ENCODE measurements at places on chromosomes 1 and 21.

GRCh38 chr1:72000809-72001208, 281.5 kb downstream of the NEGR1 start:
- DNase-seq, result peak; percentile 85

DNA sequence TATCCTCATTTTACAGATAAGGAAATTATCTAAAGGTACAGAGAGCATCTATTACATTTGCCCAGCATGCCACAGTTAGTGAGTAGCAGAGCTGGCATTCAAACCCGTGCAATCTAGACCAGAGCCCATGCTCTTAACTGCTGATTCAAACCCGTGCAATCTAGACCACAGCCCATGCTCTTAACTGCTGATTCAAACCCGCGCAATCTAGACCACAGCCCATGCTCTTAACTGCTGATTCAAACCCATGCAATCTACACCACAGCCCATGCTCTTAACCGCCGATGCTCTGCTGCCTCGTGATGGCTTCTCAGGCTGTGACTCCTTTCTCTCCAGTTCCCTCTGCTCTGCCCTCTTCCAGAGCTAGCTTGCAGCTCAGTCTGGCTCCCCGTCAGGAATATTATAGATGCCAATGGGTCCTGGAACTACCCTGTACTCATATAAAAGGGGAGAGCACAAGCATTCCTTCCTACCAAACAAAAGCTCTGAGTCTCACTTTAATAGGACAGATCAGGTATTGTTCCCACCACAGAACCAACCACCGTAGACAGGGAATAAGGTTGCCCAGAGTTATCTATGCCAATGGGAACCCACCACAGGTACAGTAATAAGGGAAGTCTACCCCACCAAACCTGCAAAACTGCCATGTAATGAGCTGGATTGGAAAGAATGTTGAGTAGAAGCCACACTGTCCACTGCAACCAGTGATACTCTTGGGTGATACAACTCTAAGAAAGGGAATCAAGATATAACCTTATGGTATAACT, 78.4 kb downstream of the SMYD3 start:
- peak; percentile 14 for DNase-seq

DNA sequence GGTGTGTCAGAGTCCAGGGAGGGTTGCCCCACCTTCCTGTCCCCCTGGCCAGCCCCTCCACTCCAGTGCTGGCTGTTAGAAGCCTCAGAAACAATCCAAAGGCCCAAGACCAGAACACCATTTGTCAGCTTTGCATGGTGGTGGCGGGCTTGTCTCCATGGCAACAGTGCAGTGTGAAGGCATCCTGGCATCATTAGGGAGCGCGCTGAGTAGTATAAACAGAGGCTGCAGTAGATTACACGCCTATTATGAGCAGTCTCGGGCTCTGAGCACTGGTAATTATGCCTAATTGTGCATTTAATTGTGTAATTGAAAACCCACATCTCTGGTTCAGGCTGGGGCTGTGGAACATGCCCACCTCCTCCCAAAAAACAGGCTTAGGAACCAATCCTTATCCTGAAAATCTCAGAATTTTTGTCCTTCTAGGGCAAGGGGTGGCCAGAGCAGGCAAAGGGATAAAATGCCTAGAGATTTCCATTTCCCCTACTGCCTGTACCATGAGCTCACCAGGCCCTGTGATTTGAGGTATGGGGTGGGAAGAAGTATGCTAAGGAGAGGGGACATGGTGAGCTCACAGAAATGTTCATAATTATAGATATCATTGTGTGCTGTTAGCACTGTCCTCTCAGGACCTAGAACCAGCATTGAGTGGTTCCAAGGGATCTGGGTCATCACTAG, 11.7 kb downstream of the NKAIN1 start:
- DNase-seq, result peak; percentile 66

DNA sequence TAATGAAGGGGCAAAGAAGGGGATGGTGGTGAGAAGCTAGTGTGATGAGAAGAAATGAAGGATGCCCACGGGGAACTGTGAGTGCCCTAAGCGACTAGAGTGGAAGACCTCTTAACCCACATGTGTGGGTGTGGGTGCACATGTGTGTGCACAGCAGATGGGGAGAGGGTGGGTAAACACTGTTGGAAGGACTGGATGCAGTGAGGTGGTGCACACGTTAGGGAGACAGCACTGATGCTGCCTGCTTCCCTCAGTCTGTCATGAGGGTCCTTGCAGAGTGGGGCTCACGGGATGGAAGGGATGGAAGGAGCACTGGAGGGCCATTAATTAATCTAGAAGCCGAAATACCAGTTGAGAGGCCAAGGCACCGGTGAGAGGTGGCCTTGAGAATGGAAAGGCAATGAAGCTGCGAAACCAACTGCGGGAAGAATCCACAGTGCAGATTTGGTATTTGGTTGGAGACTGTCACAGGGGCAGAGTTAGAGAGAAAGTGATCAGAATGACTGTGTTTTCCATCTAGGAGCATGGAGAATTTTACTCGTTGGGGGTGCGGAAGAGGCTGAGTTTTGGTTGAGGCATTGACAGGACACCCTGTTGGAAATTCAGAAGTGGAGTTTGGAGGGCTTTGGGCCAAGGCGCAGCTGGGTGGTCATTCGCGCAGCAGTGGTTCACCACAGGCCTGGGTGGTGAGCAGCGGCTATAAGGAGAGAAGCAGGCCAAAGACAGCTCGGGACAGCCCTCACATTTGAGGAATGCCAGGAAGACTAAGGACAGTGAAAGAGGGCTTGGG, 15.8 kb downstream of the RCSD1 start:
- DNase-seq, result no peak

GRCh38 chr1:202210385-202210784, 16.8 kb downstream of the LGR6 start:
- peak; percentile 48 for DNase-seq

DNA sequence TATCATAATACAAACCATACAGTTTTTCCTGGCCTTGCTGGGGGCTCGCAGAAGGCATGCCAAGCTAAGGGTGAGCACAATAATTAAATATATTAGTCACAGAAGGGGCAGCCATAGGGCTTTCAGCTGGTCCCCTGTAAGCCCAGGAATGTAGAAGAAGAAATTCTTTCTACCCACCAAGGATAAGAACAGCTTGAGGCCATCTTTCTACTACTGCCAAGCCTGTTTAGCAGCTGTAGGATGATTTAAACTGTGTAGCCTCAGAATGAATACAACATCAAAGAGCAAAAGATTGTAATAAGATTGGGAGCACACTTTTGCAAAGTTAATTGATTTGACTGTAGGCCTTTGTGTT, 171.5 kb downstream of the LRRC7 start:
- DNase-seq, result peak; percentile 26

DNA sequence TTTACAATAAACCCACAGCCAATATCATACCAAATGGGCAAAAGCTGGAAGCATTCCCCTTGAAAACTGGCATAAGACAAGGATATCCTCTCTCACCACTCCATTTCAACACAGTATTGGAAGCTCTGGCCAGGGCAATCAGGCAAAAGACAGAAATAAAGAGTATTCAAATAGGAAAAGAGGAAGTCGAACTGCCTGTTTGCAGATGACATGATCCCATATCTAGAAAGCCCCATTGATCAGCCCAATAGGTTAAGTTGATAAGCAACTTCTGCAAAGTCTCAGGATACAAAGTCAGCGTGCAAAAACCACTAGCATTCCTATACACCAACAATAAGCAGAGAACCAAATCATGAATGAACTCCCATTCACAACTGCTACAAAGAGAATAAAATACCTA, 235.5 kb downstream of the DPYD start:
- DNase-seq, result no peak

- peak; percentile 45 for DNase-seq
These were observed 836.1 kb upstream of the ADAMTS5 start for GRCh38 chr21:27802816-27803475.

- no peak for DNase-seq
These were observed 54.5 kb upstream of the MARK1 start for GRCh38 chr1:220473440-220473839.

GRCh38 chr1:111515291-111516004, 12.0 kb upstream of the ADORA3 start:
- DNase-seq, result no peak

DNA sequence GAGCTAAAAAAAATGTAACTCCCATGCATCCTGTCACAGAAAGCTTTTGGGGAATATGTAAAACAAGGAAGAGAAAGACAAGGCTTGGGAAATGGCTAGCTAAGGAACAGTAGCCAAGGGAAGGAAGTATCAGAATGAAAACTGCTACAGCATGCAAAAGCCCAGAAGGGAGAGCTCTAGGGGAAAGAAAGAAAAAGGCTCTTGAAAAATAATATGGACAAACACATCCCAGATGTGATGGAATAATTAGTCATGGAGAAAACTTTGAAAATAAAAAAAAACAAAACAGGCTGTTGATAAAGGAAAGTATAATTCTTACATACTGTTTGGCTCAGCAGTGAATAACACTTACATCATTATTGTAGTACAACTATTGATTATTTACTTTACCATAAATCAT, 47.9 kb upstream of the VCAM1 start:
- no peak for DNase-seq

DNA sequence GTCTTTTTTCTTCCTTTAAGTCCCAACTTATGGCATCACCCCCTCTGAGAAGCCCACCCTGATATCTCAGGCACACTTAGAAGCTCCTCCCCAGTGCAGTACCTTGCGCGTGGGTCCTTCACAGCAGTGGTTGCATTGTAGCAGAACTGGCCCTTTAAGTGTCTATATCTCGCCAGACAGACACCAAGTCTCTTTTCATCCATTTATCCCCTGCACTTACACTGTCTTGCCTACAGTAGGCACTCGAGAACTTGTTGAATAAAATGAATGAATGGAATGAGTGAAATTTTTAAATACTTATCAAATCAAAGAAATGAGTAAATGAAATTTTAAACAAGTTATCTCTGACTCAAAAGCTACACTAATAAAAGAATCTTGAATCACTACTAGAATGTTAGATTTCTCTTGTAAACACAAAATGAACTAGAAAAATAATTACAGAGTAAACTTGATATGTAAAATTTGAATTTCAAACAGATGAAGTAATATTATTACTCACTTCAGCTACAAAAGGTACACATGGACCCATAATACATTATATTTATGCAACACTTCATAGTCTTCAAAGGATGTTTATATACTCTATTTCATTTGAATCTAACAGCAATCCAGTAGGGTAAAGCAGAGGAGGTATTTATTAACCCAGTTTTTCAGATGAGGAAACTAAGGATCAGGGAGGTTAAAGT, 54.7 kb upstream of the MAN1A2 start:
- no peak for DNase-seq

GRCh38 chr21:41603476-41603875, 95.5 kb upstream of the TMPRSS2 start:
- no peak for DNase-seq

DNA sequence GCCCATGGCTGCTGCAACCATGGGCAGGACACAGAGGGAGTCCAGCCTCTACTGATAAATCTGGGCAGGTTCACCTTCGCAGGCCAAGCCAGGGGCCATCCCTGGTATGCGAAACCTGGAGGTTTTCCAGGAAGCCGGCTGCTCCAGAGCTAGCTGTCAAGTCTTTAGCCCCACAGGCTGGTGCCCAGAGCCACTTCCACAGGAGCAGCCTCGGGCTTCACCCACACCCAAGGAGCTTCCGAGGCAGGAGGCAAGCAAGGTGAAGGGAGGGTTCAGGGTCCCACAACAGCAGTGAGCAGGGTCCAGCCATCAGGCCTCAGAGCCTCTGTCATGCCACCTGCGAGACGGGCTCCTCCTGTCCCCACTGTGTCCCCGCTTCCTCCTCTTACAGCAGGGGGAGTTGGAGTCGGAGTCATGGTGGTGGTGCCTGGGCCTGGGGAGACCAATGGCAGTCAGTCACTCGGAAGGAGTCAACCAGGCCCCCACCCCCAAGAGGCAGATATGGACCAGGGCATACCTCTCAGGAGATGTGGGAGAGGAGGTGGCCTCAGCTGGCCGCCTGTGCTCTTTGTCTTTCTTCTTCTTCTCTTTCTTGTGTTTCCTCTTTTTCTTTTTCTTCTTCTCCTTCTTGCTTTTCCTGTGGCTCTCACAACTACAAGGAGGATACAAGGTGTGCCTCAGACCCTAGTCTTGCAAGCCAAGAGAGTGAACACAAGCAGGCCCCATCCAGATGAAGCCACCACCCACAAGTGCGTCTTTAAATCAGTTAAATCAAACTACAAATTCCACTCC, 2.1 kb downstream of the C1orf35 start:
- DNase-seq, result peak; percentile 8

DNA sequence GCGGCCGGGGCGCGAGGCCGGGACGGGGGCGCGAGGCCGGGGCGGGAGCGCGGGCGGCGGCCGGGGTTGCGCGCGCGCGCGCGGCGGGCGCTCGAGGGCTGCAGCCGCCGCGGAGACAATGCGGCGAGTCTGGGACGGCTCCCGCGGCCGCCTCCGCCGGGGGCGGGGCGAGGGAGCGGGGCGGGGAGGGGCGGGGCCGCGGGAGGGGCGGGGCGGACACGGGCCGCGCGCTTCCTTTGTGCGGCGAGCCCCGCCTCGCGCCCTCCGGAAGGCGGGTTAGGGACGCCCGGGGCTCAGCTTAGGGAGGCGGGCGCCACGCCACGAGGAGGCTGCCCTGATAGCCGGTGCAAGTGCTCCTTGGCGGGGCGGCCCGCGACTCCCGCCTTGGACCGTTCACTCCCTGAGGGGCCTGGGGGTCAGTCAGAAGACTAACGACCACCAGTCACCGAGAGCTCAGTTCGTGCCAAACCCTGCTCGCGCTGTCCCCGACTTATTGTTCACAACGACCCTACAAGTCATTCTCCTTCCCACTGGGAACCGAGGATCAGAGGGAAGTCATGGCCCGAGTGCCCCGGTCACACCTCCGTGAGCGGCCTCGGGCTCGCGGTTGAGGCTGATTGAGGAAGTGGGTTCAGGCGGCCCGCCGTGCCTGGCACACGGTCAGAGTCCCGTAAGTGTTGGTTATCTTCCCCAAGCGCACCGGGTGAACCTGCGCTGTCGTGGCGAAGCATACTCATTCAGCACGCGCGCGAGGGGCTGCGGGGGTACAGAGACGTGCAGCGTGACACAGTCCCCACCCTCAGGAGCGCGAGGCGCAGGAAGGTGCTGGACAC, 29.1 kb upstream of the A3GALT2 start:
- DNase-seq, result peak; percentile 80

DNA sequence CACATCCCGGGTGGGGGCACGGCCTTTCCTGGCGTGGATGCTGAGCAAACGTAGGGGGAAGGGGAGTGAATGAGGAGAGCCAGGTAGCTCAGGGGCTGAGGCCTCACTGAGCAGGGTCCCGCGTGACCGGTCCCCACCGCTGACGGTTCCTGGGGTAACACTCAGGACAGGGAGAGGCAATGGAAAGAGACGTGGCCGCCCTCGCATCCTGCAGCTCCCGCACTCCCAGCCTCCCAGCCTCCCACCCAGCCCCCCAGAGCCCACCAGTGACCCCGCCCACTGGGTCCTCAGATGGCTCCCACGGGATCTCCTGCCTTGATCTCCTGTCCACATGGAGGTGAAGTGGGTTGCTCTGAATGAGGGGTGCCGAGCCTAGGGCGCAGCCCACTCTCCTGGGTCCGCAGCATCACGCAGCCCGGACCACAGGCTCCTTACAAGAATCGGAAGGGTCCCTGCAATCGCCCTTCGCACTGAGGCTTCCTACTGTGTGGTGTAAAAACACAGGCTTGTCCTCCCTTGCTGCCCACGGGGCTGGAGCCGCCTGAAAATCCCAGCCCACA, 2.4 kb downstream of the TSPEAR start:
- no peak for DNase-seq

GRCh38 chr1:165011991-165012531, 344.5 kb downstream of the LMX1A start:
- DNase-seq, result no peak
